HT-29 (cell line): ENCODE measurements at places on chromosomes 2 and 18. TPM values are rescaled to one million over a fixed set of nuclear protein-coding genes. Genes with fewer than 3 reads are reported as not detected.
A peak's percentile ranks its signal among the peaks of the same experiment; 100 is the strongest.

SLC19A3 gene
- 0.03 TPM in 1 of 2 replicates, not detected in the other for total RNA-seq

G6PC2 gene
- not detected in 2 replicates for total RNA-seq

LRRC30 gene
- total RNA-seq = not detected in 2 replicates

SLC5A7 gene
- not detected in 2 replicates for total RNA-seq

EGR4 gene
- total RNA-seq = 0.37 and 2.2 TPM in 2 replicates

SERPINB5 gene
- total RNA-seq = 12.9 and 13.4 TPM in 2 replicates

GPC1 gene
- 9.9 and 12.3 TPM in 2 replicates for total RNA-seq

IL36A gene
- total RNA-seq = not detected in 2 replicates

KIAA2012 gene
- 0.05 TPM in 1 of 2 replicates, not detected in the other for total RNA-seq

TMEM200C gene
- not detected in 2 replicates for total RNA-seq

SERPINB11 gene
- not detected in 2 replicates for total RNA-seq

LOXHD1 gene
- not detected in 2 replicates for total RNA-seq

SLC35F5 gene
- 39.6 and 40.2 TPM in 2 replicates for total RNA-seq

DNA sequence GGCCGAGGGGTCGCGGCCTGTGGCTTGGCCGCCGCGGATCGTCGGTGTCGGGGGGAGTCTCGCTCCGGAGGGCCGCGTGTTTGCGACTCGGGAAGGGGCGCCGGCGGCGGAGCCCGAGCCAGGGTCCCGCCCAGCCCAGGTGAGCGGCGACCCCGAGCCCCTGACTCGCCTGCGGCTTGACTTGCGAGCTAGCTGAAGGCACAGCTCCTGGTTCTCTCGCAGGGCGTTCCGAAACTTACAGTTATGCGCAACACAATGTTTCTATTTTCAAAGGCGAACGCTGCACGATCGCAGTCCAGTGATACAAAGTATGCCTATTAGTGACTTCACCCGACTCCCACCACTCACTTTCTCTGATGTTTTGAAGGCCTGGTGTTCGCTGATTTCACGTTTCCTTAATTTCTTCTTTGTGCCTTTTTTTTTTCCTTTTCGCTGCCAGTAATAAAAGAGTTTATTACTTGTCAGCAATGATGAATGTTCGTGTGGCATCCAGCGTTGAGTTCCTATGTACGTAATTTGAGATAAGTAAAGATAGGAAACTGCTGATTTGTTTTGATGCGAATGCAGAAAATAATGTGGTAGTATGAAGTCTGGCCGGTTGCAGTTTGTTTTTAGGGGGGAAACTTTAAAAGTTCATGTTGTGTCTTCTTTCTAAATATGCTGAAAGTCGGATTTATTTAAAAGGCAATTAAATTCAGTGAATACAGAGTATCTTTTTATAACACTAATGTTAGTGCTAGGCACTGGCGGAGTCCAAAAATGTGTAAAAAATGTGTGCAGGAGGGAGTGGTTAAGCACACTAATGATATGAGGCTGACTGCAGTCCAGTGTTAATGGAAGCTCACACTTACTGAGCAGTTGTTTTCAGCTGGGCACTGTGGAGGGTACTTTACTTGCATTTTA is 706 bp downstream of the UBXN2A start:
- peak; percentile 56 for DNase-seq

GRCh38 chr2:37323781-37324535 is 675 bp downstream of the PRKD3 start:
- DNase-seq = peak; percentile 67

DNA sequence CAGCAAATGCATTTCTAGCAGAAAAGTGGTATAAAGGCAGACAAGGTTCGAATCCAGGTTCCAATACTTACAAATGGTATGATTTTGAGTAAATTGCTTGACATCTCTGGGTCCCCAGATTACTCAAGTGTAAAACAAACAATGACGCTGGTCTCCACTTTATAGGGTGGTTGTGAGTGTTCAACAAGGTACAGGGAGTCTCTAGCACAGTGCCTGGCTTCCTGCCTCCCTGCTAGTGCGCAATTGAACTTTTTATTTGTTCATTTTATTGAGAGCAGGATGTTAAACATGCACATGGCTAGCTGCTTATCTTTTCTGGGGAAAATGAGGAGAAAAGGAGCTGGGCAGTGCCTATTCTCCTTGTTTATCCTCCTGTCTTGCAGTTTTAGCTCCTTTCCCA is 74.9 kb upstream of the MYL1 start:
- no peak for DNase-seq

- DNase-seq = peak; percentile 71
These were observed 88.5 kb downstream of the DYNAP start for GRCh38 chr18:54679318-54680149.

DNA sequence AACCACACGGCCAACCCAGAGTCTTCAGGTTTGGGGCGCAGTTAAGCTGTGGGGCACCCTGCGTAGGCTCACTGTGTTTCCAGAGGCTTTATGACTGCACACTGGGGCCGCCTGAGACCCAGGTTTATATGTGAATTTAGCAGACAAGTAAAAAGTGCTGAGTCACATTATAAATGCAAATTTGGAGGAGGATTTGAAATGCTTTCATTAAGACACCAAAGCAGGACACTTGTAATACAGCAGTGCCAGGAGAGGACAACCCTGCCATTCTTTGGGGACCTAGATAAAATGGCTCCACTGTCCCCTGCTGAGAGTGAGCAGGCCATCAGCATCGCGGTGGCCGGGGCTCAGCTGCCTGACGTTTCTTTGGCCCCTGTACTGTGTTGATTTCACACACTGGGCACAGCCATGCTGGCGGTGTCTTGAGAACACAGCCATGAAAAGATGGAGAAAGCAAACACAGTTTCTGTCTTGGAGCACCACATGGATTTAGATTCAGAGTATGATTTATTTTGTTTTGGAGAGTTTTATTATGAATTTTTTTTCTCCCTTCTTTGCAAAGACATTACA is 10.2 kb downstream of the ACKR3 start:
- no peak for DNase-seq

GRCh38 chr2:231397011-231397927 is 1.8 kb downstream of the B3GNT7 start:
- peak; percentile 37 for DNase-seq

DNA sequence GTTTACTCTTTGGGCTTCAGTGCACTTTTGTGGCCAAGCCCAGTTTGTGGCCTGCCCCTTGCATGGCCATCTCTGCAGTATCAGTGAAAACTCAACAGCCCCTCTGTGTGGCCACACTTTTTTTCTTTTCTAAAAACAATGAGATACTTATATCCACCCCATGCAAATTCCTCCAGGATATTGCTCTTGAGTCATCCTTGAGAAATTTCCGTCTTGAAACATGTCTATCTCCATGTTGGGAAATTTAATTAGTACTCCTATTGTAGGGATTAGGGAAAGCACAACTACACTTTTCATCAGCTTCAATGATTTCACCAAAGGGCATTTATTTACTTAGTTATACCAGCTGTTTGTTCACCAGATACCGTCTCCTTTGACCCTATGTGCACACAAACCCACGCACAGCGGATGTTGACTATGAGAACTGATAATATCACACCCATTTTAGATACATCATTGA is 993.1 kb downstream of the TSN start:
- peak; percentile 22 for DNase-seq

GRCh38 chr2:177551989-177552421 is 159.4 kb downstream of the AGPS start:
- peak; percentile 46 for DNase-seq

DNA sequence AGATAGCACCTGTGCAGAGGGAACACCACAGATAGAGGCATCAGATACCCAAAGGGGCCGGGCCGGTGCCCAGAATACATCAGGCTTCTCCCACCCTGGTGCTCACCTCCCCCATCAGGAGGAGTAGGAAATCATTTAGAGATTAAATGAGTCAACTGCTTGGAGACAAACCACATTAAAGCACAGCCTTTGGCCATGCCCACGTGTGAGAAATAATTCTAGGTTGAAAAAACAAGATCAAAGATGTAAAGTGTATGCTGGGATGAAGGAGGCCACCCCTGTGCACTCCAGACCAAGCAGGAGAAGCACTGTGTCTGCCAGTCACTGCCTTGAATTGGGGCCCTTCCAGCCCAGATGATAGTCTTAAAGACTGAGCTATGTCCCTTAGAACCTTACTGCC is 152.8 kb upstream of the ACAA2 start:
- peak; percentile 41 for DNase-seq

DNA sequence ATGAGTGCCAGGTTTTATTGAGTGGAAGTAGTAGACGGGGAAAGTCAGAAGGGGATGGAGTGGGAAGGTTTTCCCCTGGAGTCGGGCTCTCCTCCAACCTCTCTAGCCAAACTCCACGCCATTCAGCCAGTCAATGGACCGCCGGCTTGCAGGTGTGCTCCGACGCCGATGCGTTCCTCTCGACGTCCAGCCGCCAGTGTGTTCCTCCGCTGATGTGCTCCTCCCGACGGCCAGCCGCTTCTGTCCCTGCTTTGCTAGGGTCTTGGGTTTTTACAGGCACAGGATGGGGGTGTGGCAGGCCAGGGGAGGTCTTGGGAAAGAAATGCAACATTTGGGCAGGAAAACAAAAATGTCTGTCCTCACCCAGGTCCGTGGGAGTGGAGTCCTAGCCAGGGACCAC is 94.3 kb upstream of the TEX51 start:
- no peak for DNase-seq

GRCh38 chr2:106316915-106317314 is 122.8 kb upstream of the UXS1 start:
- no peak for DNase-seq

- DNase-seq = no peak
These were observed 92.9 kb upstream of the SIX2 start for GRCh38 chr2:45102141-45102540.

- DNase-seq = no peak
These were observed 20.8 kb downstream of the MC2R start for GRCh38 chr18:13894531-13894930.

- DNase-seq = no peak
These were observed 102.4 kb downstream of the ICA1L start for GRCh38 chr2:202769201-202769600.

DNA sequence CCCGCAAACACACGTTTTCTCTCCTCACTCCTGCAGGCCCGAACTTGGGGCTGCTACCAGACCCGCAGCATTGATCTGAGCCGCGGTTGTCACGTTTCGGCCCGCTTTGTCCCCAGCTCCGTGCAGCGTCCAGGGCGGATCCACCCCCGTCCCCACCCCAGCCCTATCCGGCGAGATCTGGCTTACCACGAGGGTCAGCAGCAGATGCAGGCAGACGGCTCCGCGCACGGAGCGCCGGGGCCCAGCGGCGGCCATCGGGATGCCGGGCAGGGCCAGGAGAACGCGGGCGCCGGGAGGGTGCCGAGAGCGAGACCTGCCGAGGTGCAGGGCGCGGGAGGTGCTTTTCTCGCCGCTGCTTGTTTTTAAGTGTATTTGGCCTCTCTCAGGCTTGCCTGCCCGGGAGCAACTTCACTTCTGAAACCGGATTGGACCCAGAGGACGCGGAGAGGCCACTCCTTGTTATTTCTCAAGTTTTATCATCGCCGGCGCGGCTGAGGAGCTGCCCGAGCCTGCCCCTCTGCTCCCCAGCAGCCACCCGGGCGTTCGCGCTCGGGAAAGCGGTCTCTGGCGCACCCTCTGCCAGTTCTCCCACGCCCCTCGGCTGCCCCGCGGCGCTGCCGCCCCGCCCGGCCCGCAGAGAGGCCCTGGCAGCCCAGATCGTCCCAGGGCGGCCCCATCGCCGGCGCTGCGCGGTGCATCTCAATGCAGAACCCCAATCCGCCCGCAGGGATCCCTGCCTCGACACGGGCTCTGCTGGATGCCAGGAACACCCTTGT is at the start of gene DSC3:
Gene DSC3 (minus strand): TSS at position 337 of the 776 bp plus-strand sequence. CDS start 82 bp downstream, at position 255.
- peak; percentile 11 for DNase-seq

GRCh38 chr18:36047521-36047920 is 19.8 kb downstream of the RPRD1A start:
- no peak for DNase-seq

GRCh38 chr2:168552450-168552856 is 96.4 kb downstream of the CERS6 start:
- DNase-seq = peak; percentile 21

DNA sequence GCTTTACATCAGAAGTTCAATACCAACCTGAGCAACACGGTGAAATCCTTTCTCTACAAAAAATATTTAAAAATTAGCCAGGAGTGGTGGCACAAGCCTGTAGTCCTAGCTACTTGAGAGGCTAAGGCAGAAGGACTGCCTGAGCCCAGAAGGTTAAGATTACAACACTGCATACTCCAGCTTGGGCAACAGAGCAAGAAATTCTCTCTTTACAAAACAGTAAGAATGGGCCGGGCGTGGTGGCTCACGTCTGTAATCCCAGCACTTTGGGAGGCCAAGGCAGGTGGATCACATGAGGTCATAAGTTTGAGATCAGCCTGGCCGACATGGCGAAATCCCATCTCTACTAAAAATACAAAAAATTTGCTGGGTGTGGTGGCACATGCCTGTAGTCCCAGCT is 113.2 kb downstream of the USP34 start:
- DNase-seq = no peak

DNA sequence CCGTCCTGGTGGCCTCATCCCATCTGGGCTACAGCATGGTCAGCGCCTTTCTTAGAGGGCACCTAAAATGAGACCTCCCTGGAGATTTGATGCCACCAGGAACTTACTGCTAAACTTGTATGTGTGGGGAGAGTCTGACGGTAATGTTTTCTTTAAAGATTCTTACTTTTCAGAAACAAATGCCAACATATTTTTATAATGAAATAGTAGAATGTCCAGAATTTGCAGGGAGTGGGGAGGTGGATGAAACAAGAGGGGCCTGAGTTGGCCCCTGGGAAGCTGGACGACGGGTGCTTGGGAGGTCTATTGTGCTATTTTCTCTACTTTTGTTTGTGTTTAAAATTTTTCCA is 118.8 kb upstream of the CTDP1 start:
- DNase-seq = no peak

- DNase-seq = no peak
These were observed 7.2 kb downstream of the SLC30A3 start for GRCh38 chr2:27255660-27256059.

DNA sequence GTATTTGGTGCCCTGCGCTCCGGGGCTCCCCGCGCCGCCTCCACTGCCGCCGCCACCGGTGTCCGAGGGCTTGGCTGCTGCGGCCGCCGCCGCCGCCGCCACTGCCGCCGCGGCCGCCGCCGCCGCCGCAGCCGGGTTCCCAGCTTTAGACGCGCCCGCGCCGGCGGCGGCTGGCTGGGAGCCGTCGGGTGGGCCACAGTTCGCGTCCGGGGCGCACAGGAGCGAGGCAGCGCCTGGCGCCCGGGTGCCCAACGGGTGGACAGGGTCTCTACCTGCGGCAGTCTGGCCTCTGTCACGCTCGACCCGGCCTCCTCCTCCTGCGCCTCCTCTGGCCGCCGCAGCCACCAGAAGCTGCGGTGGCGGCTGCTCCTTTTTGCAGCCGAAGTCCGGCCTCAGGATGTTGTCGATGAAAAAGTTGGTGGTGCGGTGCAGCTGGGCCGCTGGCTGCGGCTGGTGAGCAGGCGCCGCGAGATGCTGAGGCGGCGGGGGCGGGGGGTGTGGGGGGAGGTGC is 951 bp downstream of the EN1 start:
- DNase-seq = no peak
